HCEC 1CT (cell line): ENCODE measurements at places on chromosomes 4 and X.

DNA sequence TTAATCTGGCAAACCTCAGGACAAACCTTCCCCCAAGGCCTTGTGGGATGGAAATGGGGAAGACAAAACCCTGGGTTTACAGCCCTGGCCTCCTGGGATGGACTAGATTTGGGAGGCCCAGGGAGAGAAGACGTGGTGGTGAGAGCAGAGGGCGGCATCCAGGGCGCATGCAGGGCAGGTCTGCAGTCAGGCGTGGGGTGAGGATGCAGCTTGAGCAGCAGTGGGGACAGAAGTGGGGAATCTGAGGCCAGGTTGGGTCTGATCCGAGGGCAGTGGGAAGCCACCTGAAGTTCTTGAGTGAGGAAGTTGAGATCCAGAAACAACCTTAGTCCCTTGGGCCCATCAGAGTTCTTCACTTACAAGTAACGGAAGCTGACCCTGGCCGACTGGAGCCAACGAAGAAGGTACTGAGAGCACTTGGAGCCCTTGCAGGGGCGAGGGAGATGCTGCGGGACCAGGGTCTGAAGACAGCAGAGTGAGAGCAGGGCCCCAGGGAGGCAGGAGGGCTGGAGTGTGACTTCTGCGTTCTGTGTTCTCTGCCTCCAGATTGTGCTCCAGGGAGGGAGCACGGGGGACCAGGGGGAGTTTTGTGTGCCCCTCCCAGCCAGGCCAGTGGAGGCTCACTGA lies 42.0 kb upstream of the GPR78 start:
- DNase-seq: no peak

DNA sequence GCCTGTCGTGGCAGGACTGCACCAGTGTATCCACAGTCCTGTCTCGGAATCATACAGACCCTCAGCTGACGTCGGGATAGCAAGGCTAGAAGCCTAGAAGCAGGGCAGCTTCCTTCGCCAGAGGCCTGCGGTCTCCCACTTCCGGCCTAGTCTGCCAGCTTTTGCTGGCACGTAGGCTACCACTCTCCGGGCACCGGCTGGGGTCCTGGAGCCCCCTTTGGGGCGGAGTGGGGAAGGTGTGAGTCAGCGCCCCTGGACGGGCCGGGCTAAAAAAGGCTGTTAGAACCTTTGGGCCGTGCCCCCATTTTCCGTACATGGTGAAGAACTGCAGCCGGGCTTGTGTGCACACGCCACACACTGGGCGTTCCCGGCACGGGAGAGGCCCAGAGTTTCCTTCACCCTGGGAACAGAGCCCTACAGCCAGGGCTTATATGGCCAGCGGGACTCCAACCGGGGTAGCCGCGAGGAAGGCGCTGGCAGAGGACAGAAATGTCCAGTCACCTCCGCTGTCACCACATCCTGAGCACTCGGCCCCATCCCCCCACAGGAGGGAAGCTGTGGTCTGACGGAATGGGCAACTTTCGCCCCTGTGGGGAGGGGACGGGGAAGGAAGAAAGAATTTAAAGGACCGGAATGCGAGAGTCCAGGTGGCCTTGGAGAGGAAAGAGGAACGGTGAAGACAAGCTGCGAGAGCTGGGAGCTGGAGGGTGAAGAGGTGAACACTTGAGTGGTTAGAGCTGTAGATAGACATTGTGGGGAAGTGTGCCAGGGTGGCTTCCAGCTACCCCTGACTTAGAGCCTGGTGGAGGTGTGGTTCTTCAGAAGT lies 4.6 kb downstream of the MAGIX start:
- peak; percentile 65 for DNase-seq

- DNase-seq: no peak
Measured at GRCh38 chr4:123476089-123476488, 79.5 kb downstream of the SPRY1 start.

- no peak for DNase-seq
Measured at GRCh38 chr4:54226404-54227255, 2.5 kb upstream of the PDGFRA start.

DNA sequence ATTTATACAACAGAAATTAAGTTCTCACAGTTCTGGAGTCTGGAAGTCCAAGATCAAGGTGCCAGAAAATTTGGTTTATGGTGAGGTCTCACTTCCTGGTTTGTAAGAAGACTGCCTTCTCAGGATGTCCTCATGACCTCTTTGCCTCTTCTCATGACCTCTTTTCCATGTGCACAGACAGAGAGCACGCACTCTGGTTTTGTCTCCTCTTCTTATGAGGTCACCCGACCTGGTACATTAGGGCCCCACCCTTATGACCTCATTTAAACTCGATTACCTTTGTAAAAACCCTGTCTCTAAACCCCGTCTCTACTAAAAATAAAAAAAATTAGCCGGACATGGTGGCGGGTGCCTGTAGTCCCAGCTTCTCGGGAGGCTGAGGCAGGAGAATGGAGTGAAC lies 155.9 kb downstream of the KIT start:
- no peak for DNase-seq

- no peak for DNase-seq
Measured at GRCh38 chr4:139800082-139800481, 134.5 kb downstream of the MGST2 start.

GRCh38 chr4:10808591-10808990 lies 124.0 kb upstream of the CLNK start:
- peak; percentile 38 for DNase-seq

- no peak for DNase-seq
Measured at GRCh38 chrX:8504451-8504850, 39.8 kb downstream of the VCX3B start.

DNA sequence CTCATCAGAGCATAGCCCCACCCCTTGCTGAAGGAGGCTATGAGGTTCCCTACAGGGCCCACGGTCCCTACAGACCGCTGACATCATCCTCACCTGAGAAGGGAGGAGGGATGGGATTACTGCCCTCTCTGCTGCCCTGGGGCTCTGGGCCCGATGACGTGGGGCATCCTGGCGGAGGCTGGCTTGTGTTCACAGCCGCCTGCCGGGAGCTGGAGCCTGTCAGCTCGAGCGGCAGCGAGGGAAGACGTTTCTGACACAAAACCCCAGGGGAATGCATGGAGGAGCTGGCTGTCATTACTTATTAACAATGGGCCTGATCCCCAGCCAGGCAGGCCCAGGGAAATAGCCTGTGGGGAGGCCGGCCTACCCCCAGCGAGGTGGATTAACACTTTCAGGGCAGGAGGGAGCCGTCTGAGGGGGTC lies 106.6 kb upstream of the ATP6AP2 start:
- no peak for DNase-seq

DNA sequence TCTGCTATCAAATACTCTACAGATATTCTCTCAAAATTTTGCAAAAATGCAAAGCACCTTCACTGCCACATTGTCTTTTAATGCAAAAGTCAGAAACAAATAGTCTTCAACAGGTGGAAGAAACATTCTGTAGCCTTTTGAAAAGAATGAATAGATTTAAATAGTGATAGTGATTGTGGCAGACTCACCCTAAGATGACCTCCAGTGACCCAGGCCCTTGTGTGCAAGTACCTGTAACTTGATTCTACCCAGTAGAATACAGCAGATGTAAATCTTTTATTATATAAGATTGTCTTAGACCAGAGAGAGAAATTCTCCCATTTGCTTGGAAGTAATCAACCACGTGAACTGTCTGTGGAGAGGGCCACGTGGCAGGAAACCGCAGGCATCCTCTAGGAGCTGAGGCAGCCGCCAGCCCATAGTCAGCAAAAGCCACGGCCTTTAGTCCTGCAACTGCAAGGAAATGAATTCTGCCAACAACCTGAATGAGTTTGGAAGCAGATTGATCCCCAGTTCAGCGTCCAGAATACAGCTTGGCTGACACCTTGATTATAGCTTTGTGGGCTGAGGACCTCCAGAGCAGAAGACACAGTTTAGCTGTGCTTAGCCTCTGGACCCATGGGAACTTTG lies 272.5 kb downstream of the ARHGAP10 start:
- no peak for DNase-seq

- DNase-seq: peak; percentile 13
Measured at GRCh38 chr4:74364652-74365491, at the start of gene EREG. EREG (plus strand) TSS chr4:74365145; CDS start chr4:74365309, 164 bp downstream.

- no peak for DNase-seq
Measured at GRCh38 chr4:102322736-102323135, 22.5 kb downstream of the SLC39A8 start.

DNA sequence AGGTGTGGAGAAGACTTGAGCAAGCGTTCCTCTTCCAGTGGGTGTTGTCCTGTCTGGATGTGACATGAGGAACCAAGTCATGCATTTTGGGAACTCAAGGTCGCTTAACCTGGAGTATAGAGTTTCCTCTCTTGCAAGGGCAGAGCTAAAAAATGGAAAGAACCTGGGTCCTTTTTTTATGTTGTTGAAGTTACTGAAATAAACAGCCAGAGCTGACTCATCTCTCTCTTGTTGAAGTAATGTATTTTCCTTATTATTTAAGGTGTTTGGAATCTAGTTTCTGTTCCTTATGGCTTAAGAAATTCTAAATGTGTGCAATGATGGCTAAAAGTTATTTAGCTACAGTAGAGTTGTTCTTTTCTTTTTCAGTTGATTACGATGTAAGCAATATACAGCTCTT lies 314.5 kb downstream of the CAMK2D start:
- no peak for DNase-seq

GRCh38 chr4:157270108-157270507 lies 49.6 kb downstream of the GRIA2 start:
- DNase-seq: no peak

DNA sequence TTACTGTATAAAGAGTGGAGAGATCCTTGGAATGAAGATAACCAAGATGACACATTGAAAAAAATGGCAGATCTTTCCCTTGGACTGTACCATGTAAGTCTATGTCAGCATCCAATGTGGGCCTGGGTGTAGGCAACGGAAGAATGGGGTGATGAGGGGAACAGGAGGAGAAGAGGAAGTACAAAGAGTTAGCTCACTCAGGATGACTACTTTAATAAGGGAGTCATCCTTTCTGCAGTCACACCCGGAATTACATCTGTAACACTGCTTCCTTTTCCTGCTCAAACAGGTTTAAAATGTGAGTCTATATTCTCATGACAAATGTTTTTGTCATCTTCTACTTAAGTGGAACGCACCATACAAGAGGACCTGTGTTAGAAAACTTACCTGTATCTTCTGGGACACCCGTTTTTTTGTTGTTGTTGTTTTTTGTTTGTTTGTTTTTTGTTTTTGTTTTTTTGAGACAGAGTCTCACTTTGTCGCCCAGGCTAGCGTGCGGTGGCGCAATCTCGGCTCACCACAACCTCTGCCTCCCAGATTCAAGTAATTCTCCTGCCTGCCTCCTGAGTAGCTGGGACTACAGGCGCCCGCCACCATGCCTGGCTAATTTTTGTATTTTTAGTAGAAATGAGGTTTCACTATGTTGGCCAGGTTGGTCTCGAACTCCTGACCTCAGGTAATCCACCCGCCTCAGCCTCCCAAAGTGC lies 18.0 kb downstream of the HPSE start:
- DNase-seq: no peak

- no peak for DNase-seq
Measured at GRCh38 chr4:8328866-8329559, 59.5 kb downstream of the HTRA3 start.

GRCh38 chrX:50111742-50112141 lies 89.1 kb downstream of the AKAP4 start:
- no peak for DNase-seq

DNA sequence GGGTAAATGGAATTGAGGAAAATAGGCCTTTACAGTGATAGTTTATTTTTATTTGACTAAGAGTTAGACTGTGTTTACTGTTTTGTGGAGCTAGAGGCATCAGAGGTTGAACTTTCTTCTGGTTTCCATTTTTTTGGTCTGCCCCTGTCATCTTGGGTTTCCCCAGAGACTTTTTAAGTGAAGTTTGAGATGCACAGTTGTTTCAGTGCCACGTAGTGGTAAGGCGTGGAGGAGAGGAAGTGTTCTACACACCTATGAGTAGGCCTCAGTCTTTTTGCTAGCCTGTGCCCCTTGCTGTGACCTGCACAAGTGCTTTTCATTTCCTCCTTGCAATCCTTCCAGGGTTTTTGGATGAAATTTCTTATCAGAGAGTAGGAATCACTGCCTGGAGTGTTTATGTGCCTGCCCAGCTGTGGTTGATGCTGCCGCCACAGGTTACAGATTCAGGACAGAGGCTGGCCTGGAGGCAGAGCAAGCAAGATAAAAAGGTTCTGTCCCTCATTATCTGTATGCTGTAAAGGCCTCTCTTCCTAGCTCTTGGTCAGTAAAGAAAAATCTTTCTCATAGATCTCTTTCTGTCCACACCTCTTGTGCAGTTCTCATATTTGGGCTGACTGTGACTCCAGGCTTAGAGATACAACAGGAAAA lies 12.5 kb upstream of the HSFX4 start:
- no peak for DNase-seq

- DNase-seq: no peak
Measured at GRCh38 chr4:95289028-95289634, 259.6 kb downstream of the UNC5C start.

- DNase-seq: no peak
Measured at GRCh38 chrX:50942471-50942870, 31.9 kb downstream of the BMP15 start.

- DNase-seq: no peak
Measured at GRCh38 chrX:97200454-97200853, 316.7 kb downstream of the RPA4 start.

GRCh38 chrX:100363896-100364295 lies 46.2 kb downstream of the PCDH19 start:
- DNase-seq: no peak

GRCh38 chr4:109079201-109079600 lies 223.3 kb downstream of the COL25A1 start:
- peak; percentile 49 for DNase-seq

GRCh38 chrX:115642311-115642710 lies 81.3 kb downstream of the PLS3 start:
- DNase-seq: no peak

- DNase-seq: peak; percentile 52
Measured at GRCh38 chr4:169314906-169315305, 44.1 kb upstream of the SH3RF1 start.

DNA sequence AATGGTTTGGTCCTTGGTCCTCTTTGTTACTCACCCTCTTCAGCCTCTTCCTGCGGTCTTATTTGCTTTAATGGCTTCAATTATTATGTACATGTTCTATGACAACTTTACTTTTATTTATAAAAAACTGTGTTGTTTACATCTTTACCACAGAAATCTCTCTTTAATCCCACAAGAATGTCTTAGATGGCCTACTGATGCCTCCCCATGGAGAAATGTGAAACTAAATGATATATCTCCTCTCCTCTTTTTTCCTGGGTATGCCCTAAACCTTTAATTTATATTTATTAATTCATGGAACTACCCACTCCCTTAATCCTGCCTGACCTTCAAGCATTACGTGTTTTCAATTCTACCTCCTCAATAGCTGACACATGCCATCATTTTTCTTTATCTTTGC lies 573.2 kb downstream of the CENPC start:
- DNase-seq: peak; percentile 26

- no peak for DNase-seq
Measured at GRCh38 chrX:149259241-149259640, 245.9 kb downstream of the IDS start.

DNA sequence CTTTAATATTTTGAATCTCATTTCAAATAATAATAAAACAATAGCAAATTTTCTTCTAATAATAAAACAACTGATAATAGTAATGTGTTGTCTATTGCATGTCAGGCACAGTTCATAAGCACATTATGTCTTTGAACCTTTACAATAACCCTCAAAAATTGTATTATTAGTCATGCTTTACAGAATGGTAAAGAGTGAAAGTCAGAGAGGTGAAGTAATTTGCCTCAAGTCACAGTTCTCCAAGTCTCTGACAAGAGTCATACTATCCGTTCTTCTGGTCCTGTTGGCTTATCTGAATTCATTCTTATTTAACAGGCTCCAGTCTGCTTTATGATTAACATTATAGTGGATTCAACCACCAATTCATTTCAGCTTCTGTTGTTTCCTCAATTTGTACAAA lies 313.0 kb downstream of the AFF2 start:
- no peak for DNase-seq

- DNase-seq: peak; percentile 16
Measured at GRCh38 chrX:11530621-11531020, 135.1 kb downstream of the ARHGAP6 start.
